ENCODE measurements at places on chromosomes 7 and 10.

GRCh38 chr10:22693860-22694259 lies 20.5 kb downstream of the PIP4K2A start:
- DNase-seq = no peak

GRCh38 chr7:25353196-25353595 lies 124.9 kb upstream of the NPVF start:
- no peak for DNase-seq

DNA sequence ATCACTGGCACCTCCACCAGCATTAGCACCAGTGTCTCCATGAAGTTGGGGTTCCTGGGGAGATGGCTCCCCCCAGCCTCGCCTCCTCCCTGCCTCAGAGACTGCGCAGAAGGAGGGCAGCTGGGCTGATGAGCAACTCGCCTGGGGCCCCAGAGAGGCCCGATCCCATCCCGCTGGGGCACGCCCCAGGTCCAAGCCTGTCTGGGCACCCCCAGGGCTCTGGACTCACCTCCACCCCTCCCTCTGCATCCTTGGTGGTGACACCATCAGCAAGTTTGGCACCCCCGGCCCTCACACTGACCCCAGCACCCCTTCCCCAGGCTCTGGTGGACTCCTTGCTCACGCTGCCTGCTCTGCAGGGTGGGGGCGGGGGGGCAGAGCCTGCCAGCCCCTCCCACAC lies 89.5 kb downstream of the LHPP start:
- no peak for DNase-seq

GRCh38 chr7:111525100-111525499 lies 37.2 kb downstream of the IMMP2L start:
- DNase-seq = no peak

DNA sequence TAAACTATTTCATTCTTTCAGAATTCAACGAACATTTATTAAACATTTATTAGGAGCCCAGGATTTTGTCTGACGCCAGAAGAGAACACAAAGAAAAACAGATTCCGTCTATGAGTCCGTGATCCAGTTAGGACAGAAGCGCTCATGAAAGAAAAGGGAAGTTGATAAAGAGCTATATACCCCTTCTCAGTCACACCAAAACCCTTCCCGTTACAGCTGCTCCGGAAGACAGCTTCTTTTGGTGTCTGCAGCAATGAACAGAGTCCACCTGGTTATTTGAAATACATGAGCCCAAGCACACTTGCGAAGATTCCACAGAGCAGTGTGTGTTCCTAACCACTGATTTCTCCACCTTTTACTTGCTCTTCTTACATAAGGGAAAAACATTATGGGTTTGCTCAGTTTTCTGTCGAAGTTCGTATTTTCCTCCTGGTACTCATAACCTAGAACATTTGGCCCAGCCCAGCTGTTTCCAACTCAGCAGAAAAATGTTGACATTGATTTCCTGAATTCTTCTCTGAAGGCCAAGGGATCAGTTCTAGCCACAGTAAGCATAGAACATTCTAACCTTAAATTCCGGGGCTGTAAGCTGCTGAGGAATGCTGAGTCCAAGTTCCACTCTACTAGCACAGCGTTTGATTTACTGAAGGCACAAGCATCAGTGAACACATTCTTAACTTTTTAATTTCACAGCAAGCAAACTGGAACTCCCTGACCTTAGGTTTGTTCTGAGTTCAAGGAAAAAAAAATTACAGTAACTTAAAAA lies 206.5 kb downstream of the SORCS1 start:
- no peak for DNase-seq

GRCh38 chr10:5555881-5556280 lies 31.1 kb downstream of the CALML3 start:
- no peak for DNase-seq

GRCh38 chr10:47145290-47145934 lies 154.6 kb upstream of the GDF10 start:
- DNase-seq = no peak

- no peak for DNase-seq
Measured at GRCh38 chr10:7075851-7076250, 335.0 kb downstream of the SFMBT2 start.

DNA sequence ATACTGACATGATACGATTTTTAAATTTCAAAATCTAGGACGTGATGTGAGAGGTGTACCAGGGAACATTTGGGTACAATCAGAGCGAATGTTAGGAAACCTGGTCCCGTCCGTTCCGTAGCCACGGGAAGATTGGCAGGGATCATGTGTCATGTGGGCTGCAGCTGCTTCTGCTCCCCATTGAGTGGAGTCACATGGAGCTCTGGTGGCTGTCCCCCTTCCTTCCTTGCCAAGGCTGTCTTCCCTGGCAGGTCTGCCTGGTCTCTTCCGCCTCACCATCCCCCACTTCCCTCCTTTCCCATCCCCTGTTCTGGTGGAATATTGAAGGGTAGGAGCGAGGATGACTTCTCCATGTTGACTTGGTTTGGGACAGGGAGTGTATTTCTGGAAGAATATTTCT lies 33.8 kb upstream of the FAM180A start:
- no peak for DNase-seq

DNA sequence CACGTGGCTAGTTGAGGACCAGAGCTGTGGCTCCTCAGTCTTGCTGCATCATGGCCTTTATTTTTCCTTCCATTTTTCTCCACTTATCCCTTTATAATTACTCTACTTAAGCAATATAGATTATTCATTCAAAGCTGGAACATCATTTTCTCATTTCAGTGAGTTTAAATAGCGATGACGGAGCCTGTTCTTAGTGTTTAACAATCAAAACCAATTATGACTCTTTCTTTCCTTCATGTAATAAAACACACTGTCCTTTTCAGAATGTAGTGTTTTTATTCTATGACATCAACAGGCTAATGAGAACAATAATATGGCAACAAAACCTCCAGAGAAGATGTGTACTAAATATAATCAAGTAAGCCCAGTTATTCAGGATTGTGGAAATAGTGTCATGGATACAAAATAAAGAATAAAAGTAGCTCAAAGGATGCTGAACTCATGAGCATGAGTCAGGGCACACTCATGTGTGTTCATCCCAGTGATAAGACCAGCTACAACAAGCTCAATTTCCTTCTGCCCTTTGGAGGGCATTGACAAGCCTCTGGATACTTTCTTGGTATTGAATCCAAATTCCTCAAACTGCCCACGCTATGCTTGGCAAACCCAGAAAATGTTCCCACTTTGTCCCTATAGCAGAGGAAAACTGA lies 188.4 kb downstream of the CYP26A1 start:
- DNase-seq = no peak

GRCh38 chr7:12237007-12237406 lies 25.9 kb downstream of the TMEM106B start:
- no peak for DNase-seq

DNA sequence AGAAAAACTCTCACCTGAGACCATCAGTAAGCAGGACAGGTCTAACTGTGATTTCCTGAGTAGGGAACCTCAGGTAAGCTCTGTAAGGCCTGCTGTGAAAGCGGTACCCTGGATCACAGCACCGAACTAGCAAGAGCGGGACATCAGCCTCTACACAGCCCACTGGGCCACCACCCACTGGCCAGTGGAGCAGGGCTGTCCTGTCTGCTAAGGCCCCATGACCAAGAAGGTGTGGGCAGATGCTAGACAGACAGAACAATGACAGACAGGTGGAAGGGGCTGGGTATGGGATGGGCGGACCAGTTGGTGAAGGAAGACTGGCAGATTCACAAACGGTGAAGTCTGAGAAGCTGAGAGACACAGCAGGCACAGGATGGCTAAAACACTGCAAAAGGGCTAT lies 79.4 kb upstream of the DDC start:
- no peak for DNase-seq

DNA sequence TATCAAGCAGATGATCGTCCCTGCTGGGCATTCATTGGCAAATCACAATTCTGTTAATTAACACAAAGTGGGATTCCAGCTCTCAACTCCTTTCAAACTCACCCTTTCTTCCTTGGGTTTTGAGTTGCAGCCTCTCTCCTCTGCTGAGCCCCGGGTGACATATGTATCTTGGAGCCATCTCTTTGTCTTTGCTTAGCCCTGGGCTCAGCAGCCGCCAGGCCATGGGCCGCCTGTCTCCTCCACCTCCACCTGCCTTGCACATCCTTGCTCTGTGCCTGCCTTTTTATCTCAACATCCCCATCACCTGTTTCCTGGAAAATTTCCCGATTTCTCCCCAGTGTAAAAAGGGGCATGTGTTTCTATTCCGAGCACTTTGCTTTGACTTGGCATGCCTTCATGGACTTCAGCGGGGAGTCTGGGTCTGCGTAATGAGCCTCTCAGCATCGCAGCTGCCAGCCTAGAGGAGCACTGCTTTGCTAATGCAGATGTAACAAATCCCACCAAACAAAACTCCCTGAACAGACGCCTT lies 141.3 kb upstream of the AGK start:
- DNase-seq = peak; percentile 64

DNA sequence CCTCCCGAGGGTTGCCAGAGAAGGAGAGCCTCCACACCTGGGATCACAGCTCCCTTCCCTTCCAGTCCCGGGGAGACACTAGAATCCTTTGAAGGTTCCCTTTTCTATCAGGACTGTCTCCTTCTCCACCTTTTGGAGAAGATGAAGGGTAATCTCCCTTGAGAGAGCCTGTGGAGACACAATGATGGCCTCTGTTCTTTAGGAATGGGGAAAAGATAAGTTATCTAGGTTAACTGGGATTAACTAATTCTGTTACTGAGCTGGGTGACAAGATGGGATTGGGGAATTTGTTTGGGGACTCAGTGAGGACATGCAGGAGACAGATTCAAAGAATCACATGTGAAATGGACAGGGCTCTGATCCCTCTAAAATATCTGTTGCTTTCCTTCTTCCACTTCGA lies 181.1 kb upstream of the BMPER start:
- DNase-seq = no peak

- DNase-seq = no peak
Measured at GRCh38 chr7:42232275-42232674, 4.7 kb downstream of the GLI3 start.

DNA sequence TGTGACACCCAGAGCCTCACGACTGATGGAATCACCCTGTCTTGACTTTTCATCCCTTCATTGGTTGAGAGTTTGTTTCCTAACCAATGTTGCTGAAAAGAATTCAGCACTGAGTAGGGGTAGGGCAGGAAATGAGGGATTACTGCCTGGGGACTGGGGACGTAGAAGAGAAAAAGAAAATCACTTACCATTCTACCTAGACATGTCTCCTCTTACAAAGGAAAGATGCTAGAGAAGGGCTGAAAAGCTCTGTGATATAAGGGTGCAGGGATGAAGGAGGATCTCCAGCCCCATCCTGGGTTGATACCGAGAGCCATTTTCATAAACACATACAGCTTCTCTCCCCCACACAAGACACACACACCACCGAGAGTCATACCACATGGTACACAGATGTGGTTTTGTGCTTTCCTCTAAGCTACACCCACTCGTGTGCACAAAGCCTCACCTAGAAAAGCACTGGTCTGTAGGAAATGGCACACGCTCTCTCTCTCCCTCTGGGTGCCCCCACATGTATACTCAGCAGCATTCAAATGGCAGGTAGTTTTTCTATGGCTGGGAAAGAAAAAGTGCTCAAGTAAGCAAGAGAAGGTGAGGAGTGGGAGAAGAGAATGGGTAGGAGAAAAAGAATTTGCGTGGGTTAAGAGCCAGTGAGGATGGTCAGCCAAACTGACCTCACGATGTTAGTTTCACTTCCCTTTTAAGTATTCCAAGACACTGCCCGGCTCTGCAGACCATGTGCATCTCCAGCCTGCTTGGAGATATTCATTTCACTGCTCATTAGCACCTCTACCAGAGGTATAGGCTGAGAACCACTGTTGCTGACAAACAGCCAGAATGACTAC lies 85.8 kb downstream of the CALD1 start:
- no peak for DNase-seq

DNA sequence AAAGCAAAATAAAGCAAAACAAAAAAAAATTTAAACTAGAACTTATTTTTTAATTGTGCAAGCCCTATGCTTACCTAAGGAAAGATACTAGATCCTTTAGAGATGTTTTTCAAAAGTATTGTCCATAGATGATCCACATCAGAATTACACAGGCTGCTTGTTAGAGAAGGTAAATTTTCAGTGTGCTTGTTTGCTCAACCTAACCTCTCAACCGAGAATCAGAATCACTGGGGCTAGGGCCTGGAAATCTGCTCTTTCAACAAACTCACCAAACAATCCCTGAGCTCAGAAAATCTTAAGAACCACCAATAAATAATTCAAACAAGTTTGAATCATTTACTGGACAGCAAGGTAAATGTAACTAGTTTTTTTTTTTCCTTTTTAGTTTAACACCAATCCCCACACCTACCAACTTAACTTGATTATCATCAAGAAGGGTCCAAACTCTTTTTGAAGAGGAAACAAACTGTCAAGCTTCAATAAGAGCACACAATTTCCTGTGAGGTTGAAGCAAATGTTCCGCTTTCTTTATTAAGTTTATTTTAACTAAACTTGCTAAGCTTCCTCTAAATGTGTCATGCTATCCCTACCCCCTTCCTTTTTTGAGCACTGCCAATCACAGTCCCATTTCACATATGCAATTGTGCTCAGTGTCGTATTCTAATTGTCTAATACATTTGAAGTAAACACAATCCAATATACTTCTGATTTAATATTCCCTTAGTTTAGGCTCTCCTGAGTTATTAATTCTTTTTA lies 7.4 kb upstream of the TSPAN33 start:
- DNase-seq = no peak

- peak; percentile 75 for DNase-seq
Measured at GRCh38 chr10:52778511-52779392, 6.2 kb upstream of the MBL2 start.

DNA sequence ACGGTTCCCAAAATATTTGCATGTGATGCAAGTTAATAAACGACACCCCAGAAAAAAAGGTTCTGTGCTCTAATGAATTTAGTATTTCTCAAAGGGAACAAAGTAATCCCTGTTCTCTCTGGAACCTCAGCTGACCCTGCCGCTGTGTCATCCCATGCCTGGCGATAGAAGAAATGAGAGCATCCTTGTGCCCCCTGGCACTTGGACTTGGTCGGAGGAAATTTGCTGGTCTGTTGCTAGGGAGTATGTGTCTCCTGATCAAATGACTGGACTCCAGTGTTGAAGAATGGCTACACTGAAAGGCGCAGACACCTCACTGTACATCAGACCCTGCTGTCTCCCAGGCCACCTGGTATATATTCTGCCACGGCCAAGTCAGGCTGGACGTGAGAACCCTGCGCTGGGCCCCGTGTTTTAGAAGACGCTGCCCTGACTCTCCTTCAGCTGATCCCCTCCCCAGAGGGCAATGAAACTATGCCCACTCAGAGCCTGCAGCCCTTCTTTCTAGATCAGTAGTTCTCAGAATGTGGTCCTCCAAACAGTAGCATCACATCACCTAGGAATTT lies 67.2 kb downstream of the THNSL1 start:
- no peak for DNase-seq

DNA sequence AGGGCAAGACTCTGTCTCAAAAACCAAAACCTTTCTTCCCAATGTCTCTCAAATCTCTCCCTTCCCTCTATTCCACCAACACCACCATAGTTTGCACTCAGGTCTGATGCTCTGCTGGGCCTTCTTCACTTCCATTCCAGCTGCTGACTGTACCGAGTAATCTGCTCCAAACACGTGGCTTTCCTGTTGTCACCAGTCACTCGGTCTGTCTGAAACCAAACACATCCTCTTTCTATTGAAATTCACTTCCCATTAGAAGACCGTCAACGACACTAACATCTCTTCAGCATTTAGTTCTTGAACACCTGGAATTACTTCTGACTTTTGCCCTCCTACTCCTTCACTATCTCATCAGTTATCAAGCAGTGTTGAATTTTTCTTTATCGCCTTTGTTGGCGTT lies 4.7 kb upstream of the NRF1 start:
- no peak for DNase-seq
